Stimulated activated CD8-positive, alpha-beta memory T cell treated with anti-CD3 and anti-CD28 coated beads, Interleukin-2, amount 100 ng/mL, for 1 hour (primary cell): ENCODE measurements at places on chromosomes 12 and 14.

GRCh38 chr14:67141146-67141900, 47.9 kb upstream of the GARIN2 start:
- no peak for DNase-seq

DNA sequence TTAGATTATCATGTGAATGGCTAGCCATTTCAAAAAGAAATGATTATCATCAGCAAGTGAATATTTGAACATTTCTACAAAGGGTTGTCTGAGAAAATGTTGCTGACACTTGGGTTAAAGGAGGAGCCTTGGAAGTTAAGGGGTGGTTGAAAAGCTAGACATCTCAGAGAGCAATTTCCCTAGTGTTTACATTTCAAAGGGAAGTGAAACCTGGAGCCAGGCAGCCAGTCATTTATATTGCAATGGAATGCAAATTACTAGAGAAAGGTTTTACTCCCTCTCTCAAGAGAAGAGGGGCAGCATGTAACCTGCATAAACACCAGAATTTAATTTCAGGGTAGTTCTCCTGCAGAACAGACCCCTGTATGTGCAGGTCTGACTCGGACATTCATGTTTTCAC, 279.0 kb downstream of the SLC16A7 start:
- DNase-seq = no peak

DNA sequence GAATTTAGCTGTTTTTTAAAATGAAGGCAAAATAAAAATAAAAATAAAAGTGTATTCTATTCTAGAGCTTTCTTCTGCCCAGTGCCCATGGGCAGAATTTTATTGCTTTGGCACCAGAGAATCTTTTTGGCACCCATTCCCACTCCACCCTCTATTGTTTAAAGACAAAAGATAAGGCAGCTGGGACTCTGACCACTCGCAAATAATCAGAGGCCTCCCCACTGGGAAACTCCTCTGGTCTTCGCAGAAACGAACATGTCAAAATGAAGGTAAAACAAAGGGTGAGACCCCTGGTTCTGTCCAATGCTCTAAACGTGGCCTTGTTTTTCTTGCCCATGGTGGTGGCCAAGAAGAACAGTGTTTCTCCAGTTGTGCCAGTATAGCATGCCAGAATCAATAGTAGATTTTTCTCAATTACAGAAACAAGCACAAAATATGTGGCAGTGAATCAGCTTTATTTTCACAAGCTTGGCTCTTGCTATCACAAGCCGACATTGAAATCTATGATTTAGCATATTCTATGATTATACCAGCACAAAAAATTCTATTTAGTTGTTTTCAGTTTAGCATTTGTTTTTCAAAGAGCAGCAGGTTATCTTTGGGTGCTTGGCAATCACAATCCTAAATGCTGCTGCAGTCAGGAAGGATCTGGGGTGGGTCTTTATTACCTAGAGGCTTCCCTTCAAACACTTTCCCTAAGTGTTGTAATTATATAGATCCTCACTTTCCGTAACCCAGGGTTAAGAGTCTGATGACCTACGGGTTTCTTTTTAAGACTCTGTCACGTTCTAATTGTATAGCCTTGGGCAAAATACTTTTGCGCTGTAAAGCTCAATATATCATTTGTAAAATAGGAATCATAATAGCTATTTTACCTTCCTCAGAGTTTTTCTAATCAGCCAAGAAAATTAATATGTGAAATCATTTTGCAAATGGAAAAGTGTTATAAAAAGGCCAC, 50.5 kb downstream of the KITLG start:
- DNase-seq = no peak

- DNase-seq = no peak
Measured at GRCh38 chr12:117875744-117876435, 92.9 kb downstream of the KSR2 start.

- no peak for DNase-seq
Measured at GRCh38 chr12:54276368-54276767, 3.6 kb downstream of the CBX5 start.

GRCh38 chr12:65998536-65999530, 131.7 kb downstream of the LLPH start:
- DNase-seq = no peak

GRCh38 chr14:80780500-80780899, 161.0 kb downstream of the CEP128 start:
- DNase-seq = no peak

GRCh38 chr14:67486890-67487289, 1.6 kb downstream of the TMEM229B start:
- DNase-seq = no peak

- DNase-seq = no peak
Measured at GRCh38 chr14:64720131-64720576, 15.9 kb downstream of the PLEKHG3 start.

DNA sequence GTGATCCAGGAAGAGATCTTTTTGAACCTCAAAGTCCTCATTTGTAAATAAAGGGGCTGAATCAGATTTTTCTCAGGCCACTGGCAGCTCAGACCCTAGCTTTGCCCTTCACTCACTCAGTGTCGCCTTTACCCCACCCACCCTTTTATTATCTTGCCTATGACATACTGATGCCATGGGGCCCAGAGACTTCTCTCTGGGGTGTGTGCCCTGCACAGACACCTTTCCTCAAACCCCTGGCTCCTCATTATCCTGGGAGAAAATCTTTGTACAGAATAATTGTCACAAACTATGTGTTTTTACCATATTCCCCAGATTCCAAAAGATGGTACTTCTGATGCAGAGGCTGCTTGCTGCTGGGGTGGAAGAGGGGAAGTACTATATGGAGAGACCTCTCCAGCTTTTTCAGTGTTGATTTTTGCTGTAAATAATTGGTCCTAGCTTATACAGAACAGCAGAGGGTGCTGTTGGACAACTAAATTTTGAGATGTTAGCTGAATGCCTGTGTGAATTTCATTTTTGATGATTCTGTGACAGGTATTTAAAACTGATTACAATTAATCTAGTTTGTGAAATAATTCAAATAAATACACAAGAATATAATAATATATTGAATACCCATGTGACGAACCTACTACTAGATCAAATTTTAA, 53.9 kb upstream of the DCD start:
- DNase-seq = no peak

- DNase-seq = no peak
Measured at GRCh38 chr12:7144414-7145120, 14.4 kb downstream of the CLSTN3 start.

DNA sequence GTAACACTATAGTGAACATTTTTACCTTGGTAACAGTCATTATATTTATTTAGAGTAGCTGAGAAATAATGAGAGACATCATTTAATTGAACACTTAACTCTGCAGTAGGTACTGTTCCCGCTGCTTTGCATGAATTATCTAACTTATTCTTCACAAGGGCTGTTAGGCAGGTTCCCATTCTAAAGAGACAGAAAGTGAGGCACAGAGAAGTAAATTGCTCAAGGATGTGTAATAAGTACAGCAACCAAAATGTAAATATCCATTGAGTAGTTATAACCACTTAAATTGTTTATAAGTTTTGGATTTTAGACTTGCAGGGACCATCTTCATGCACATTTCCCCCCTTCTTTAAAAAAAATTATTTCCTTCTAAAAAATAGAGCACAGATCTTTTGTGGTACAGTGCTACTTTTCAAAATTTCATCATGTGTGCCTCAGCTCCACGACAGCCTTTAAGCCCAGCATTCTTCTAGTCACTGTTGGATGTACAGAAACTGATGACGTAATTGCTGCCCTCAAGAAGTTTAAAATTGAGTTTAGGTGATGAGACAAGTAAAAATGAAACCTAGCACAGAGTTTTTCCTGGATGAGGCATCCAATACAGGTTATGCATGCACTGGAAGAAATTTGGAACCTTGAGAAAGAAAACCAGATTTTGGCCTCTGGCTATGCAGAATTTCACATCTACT, 6.0 kb upstream of the MANSC4 start:
- no peak for DNase-seq
